ENCODE measurements at places on chromosomes 12 and 14. TPM values are rescaled to one million over a fixed set of nuclear protein-coding genes. Genes with fewer than 3 reads are reported as not detected.

DNA sequence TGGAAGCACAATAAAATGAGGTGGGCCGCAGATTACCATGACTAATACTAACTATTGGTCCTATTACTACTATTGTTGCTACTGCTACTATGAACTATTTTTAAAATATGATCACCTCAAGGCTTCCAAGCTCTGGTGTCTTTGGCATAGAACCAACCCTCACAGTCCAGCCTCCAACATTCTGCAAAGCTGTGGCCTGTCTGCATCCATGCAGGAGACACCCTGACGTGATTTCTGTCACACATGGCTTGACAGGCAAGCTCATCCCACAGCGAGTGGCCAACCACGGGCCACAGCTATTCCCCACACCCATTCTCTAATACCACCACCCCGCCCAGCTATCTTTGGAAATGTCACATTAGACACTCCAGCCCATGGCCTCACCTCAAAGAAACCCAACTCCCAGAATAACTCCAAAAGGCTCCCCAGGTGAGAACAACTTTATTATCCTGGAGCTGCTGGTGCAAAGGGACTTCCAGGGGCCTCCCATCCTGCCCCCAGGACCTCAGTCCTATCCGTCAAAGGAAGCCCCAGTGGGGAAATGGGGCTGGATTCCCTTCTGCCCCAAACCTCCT lies 14.4 kb downstream of the ISCU start:
- no peak for DNase-seq
- no peaks in the 10 kb centered on the region for H3K27me3 ChIP-seq
- peak overlapping the region; percentile 11 for H3K27ac ChIP-seq
- no peak overlapping the region for H3K4me3 ChIP-seq
- H3K36me3 ChIP-seq, result no peaks in the 10 kb centered on the region

GRCh38 chr12:131258398-131258797 lies 304.7 kb downstream of the ADGRD1 start:
- H3K27me3 ChIP-seq, result no peaks in the 10 kb centered on the region
- no peak overlapping the region for H3K4me3 ChIP-seq
- no peaks in the 10 kb centered on the region for H3K36me3 ChIP-seq
- no peak for DNase-seq
- no peaks in the 10 kb centered on the region for H3K4me1 ChIP-seq

DNA sequence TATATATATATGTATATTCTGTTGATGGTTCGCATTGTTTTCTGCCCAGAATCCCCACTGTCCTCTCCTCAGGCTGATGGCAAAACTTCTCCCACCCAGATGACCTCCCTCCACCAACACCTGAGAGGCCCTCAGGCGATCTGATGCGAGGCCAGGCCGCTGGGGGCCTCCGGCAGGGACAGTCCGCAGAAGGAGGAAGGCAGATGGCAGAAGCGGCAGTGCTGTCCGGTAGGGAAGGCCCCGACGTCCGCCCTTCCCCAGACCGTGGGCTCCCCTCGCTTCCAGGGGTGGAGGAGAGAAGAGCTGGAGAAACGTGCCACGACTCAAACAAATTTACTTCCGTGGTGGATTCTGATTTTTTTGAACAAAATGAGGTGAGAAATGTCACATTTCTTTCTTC lies 178.3 kb upstream of the RGS6 start:
- no peak overlapping the region for H3K4me3 ChIP-seq
- H3K4me1 ChIP-seq, result peaks cover 3% of the 10 kb centered on the region
- no peak for DNase-seq

DNA sequence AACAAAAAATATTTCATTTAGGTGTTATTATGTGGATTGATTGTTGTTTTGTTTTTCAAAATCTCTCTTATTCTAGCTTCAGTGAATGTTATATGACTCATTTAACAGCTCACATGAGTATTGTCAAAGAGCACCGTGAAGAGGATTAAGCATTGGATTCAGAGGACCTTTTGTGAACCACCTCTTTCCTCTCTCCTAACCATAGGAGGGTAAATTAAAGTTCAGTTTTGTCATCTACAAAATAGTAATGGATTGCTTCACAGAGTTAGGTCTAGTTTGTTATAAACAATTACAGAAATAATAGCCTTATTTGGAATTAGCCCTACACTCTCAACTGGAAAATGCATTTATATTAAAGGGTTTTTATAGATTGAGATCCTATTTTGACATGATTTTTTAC lies 962 bp upstream of the KERA start:
- no peaks in the 10 kb centered on the region for H3K36me3 ChIP-seq
- H3K27me3 ChIP-seq, result no peaks in the 10 kb centered on the region
- no peak overlapping the region for H3K27ac ChIP-seq
- no peak for DNase-seq
- H3K4me1 ChIP-seq, result no peaks in the 10 kb centered on the region

The RPS6KA5 gene
- total RNA-seq, result 8.0 TPM

The ZC2HC1C gene
- 4.5 TPM for total RNA-seq

The DEGS2 gene
- 1.7 TPM for total RNA-seq

Data from upper lobe of right lung (tissue), 1 donor.